ENCODE measurements at places on chromosomes 4 and X.

GRCh38 chr4:128550060-128550459 lies 259.4 kb upstream of the JADE1 start:
- H3K27ac ChIP-seq, result no peak overlapping the region
- no peak overlapping the region for H3K4me3 ChIP-seq
- H3K36me3 ChIP-seq, result no peaks in the 10 kb centered on the region
- H3K4me1 ChIP-seq, result peaks cover 17% of the 10 kb centered on the region
- DNase-seq, result no peak

GRCh38 chrX:105543283-105543682 lies 279.1 kb upstream of the NRK start:
- no peak overlapping the region for H3K4me3 ChIP-seq
- peaks cover 29% of the 10 kb centered on the region for H3K27me3 ChIP-seq
- H3K4me1 ChIP-seq, result no peaks in the 10 kb centered on the region
- no peak overlapping the region for H3K27ac ChIP-seq

DNA sequence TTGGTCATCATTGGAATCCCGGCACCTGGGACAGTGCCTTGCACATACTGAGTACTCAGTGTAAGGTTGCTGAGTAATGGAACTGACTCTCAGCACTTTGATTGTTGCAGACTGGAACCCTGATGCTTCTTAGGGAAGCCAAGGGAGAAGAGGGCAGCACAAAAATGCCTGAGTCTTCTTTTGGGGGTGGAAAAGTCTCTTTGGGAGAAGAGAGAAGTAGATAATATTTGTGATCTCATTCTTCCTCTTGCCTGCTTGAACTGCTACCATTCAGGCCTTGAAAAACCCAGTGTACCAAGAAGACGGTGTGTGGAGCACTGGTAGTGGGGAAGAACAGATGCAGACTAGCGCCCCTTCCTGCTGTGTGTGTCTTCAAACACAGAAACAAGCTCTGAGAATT lies 12.3 kb downstream of the SFRP2 start:
- peaks cover 46% of the 10 kb centered on the region for H3K27me3 ChIP-seq
- no peaks in the 10 kb centered on the region for H3K4me1 ChIP-seq
- H3K4me3 ChIP-seq, result no peak overlapping the region
- no peak for DNase-seq

GRCh38 chrX:118795528-118796280 lies 27.9 kb upstream of the ZCCHC12 start:
- no peaks in the 10 kb centered on the region for H3K36me3 ChIP-seq
- DNase-seq, result no peak
- peaks cover 52% of the 10 kb centered on the region for H3K27me3 ChIP-seq

GRCh38 chrX:17242470-17242869 lies 132.5 kb upstream of the NHS start:
- H3K36me3 ChIP-seq, result no peaks in the 10 kb centered on the region
- DNase-seq, result peak; percentile 21
- H3K4me1 ChIP-seq, result no peaks in the 10 kb centered on the region
- no peak overlapping the region for H3K27ac ChIP-seq
- H3K4me3 ChIP-seq, result no peak overlapping the region

- no peak overlapping the region for H3K4me3 ChIP-seq
- peaks cover 21% of the 10 kb centered on the region for H3K4me1 ChIP-seq
- no peaks in the 10 kb centered on the region for H3K36me3 ChIP-seq
- no peak for DNase-seq
Observed at GRCh38 chr4:4501679-4502078, 40.2 kb downstream of the STX18 start.

DNA sequence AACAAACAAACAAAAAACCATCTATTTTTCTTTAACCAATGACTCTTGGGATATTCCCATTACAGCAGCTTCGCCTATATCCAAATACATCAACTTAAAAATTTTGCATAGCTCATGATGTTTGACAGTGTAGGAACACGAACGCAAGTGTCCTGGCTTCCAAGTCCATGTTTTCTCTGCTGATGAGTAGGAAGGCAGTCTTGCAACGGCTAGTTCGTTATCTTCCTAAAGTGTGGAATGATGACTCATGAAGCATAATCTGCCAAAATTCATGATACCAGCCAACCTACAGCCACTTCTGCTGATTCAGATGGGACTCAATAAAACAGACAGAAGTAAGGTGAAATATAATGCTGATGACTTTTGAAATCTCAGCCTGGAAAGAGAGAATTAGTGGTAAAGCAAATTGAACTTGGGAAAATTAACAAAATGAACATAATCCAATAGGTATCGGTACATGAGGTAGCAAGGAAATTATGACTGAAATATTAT lies 6.4 kb upstream of the SEPTIN11 start:
- DNase-seq, result no peak
- no peaks in the 10 kb centered on the region for H3K36me3 ChIP-seq
- no peaks in the 10 kb centered on the region for H3K4me1 ChIP-seq
- peaks cover 12% of the 10 kb centered on the region for H3K27me3 ChIP-seq
- no peak overlapping the region for H3K4me3 ChIP-seq

GRCh38 chrX:56343219-56343618 lies 111.1 kb downstream of the KLF8 start:
- peaks cover 3% of the 10 kb centered on the region for H3K36me3 ChIP-seq
- no peak overlapping the region for H3K4me3 ChIP-seq
- no peak for DNase-seq
- H3K4me1 ChIP-seq, result peaks cover 17% of the 10 kb centered on the region
- H3K27me3 ChIP-seq, result peaks cover 20% of the 10 kb centered on the region
